MCF 10A (cell line): ENCODE measurements at places on chromosomes 2 and 18. TPM values are rescaled to one million over a fixed set of nuclear protein-coding genes. Genes with fewer than 3 reads are reported as not detected.

MGAT5 gene
- total RNA-seq, result 22.2 and 32.3 TPM in 2 replicates

GKN1 gene
- total RNA-seq, result not detected in 2 replicates

DNA sequence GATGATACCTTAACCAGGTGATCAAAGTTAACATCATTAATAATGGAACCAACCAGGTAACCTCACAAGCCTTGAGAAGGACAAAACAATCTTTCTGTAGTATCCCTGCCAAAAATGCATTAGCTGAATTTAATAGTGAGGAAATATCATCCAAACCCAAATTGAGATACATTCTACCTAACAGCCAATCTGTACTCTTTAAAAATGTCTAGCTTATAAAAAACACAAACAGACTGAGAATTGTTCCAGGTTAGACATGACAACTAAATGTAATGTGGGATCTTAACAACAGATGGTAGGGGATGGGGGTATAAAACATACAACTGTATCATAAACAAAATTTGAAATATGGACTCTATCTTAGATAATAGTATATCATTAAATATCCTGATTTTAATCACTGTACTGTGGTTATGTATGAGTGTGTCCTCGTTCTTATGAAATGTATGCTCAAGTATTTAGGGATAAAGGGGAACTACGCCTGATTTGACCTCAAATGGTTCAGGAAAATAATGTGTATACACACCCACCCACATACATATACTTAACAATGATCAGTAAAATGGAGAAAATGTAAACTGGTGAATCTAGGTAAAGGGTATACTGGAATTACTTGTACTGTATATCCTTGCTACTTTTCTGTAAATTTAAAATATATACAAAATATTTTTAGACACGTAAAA is 1.7 kb downstream of the FANCL start:
- DNase-seq, result no peak

- no peak for DNase-seq
These were observed 104.7 kb upstream of the FAM117B start for GRCh38 chr2:202530038-202530437.

DNA sequence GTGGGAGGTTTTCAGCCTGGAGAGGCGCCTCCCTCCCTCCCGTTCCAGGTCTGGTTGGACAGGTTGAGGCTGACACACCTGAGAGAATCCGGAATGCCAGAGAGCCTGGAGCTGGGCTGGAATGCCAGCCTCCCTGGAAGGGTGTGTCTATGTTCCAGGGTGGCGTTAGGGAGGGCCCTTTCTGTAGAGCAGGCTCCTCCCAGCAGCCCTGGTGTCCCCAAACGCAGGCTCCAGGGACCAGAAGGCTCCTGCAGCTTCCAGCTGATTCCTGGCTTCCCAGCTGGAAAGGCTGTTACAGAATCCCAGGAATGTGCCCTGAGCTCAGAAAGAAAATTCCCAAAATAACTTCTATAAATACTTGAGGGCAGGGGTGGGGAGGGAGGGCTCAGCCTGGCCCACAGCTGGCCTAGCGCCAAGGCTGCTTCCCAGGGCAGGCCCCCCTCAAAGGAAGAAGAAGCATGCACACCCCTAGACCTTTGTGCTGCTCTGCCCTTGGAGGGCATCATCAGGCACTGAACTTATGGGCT is 85.4 kb downstream of the STPG4 start:
- DNase-seq, result peak; percentile 62

GRCh38 chr2:54503192-54503591 is 47.1 kb downstream of the SPTBN1 start:
- DNase-seq, result peak; percentile 38

- DNase-seq, result no peak
These were observed 79.0 kb downstream of the PIGN start for GRCh38 chr18:62107881-62108280.

- no peak for DNase-seq
These were observed 180.8 kb upstream of the RAB6C start for GRCh38 chr2:129798626-129799025.

DNA sequence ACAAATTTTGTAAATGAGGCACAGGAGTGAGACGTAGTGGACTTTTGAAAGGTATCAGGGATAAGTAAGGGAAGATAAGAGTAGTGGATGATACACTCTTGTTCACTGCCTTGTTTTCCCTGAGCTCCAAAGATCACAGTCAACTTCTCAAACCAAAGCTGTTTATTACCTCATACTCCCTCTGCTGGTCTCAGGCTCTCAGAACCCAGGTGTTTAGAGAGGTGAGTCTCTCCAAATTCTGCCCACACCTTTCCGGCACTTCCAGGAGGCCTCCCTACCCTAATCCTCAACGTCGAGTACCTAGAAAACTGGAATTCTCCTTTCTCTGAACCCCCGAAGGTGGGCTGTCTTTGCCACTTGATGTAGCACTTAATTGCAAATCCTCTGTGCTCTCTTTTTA is 621.1 kb downstream of the BCL11A start:
- DNase-seq, result peak; percentile 31

- DNase-seq, result peak; percentile 14
These were observed 151.8 kb downstream of the UBR3 start for GRCh38 chr2:169979025-169979424.

GRCh38 chr2:102057502-102058292 is 65.9 kb downstream of the IL1R2 start:
- no peak for DNase-seq

DNA sequence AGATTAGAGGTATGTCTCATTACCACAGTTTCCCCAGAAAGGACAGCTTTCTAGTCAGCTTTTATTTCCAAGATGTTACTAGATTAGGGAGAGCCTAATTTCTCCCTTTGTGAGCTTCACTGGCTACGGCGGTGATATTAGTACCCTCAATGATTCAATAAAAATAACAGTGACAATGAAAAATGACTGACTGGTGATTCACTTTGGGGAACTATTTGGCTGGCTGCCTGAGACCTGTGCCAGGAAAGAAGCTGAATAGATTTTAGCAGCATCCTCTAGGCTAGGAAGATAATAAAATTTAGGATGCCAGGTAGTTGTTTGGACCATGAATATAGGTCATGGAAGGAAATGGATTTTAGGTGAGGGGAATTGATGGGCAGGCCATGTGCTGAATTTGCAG is 178.7 kb downstream of the FMNL2 start:
- DNase-seq, result peak; percentile 87

DNA sequence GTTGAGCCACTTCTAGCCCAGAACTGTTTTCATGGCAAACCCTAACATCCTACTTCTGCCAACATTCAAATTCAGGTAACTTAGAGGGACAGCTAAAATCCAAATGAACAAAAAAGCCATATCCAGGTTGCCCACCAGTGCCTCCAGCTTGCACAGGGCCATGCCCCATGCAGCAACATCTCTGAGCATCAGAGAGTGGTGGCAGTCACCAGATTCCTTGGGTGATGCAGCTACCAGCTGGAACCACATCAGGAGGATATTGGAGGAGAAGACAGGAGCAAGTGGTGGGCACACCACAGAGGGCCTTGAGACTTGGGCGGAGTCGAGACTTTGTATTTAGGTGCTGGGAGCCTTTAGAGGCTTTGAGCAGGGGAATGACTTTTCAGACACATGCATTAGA is 50.5 kb downstream of the SDC1 start:
- no peak for DNase-seq

DNA sequence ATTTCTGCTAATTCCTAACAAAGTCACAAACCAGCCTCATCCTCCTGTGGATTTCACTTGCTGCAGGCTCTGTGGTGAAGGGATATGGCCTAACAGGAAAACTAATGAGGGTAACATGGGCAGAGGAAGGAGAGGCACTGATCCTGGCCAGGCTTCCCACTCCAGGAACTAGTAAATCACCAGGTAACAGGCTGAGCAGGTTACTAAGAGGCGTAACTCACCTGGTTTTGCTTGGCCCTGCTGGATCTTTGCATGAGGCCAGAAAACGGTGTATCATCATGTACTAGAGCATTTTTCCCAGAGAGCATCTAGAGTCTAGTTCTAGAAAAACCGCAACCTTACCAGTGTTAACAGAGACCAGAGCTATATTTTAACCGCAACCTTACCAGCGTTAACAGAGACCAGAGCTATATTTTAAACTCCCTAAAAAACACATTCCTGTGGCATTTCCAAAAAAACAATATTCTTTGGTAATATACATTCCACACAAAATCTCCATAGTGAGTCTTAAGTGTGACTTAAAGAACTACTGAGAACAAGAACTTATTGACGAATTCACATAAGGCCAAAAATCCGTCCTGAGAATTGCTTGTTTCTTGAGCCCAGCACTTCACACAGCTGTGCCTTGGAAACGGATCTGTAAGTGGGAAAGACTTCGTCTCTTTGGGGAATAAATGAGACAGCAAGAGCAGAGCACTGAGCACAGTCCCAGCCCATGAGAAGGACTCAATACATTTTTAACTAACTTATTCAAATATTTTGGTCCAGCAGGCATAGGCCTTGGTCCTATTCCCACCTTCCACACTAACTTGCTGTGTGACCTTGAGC is 43.4 kb downstream of the DPP4 start:
- DNase-seq, result no peak

- no peak for DNase-seq
These were observed 143.9 kb downstream of the LTBP1 start for GRCh38 chr2:33090553-33091134.

GRCh38 chr2:25672494-25673299 is 680 bp downstream of the DTNB start:
- DNase-seq, result peak; percentile 62

- no peak for DNase-seq
These were observed 209.5 kb downstream of the VAPA start for GRCh38 chr18:10122988-10123950.

GRCh38 chr2:29050591-29050990 is 23.7 kb downstream of the PCARE start:
- DNase-seq, result no peak
